ENCODE measurements at places on chromosomes 5 and 9. TPM values are rescaled to one million over a fixed set of nuclear protein-coding genes. Genes with fewer than 3 reads are reported as not detected.

Gene IL9
- not detected for total RNA-seq

Gene MCIDAS
- 4.1 TPM for total RNA-seq

Gene FSD1L
- total RNA-seq: 0.97 TPM

Gene PLAC8L1
- total RNA-seq: not detected

Gene FKTN
- 7.9 TPM for total RNA-seq

Gene UGT3A1
- not detected for total RNA-seq

Gene SAPCD2
- total RNA-seq: 217 TPM
